A549 treated with CpdA at 1 μM for 4 hours (cell line): ENCODE measurements at places on chromosomes 3 and 15. TPM values are rescaled to one million over a fixed set of nuclear protein-coding genes. Genes with fewer than 3 reads are reported as not detected.

Gene DNAH12
- total RNA-seq, result 0.05 to 0.19 TPM (median 0.11 TPM) in 4 of 5 replicates, not detected in the other

Gene SLC2A2
- not detected in 5 replicates for total RNA-seq

Gene PLXNA1
- 18.4 to 25.3 TPM (median 21.6 TPM) in 5 replicates for total RNA-seq

Gene ZPLD1
- 0.02 TPM in 1 of 5 replicates, not detected in the others for total RNA-seq

Gene ZBTB47
- 4.7 to 7.5 TPM (median 5.9 TPM) in 5 replicates for total RNA-seq

Gene SLC41A3
- 22.9 to 24.5 TPM (median 24.0 TPM) in 5 replicates for total RNA-seq

Gene INSYN1
- total RNA-seq, result 1.7 to 2.3 TPM (median 2.1 TPM) in 5 replicates

Gene SKOR1
- total RNA-seq, result 0.03 TPM in 2 of 5 replicates, not detected in the others

Gene GPR156
- 0.34 to 1.2 TPM (median 0.48 TPM) in 5 replicates for total RNA-seq

Gene SLC28A2
- not detected in 5 replicates for total RNA-seq

Gene SLC6A1
- 0.02 TPM in 1 of 5 replicates, not detected in the others for total RNA-seq

Gene ZWILCH
- total RNA-seq, result 37.8 to 41.9 TPM (median 40.1 TPM) in 5 replicates

Gene MNS1
- 2.7 to 3.4 TPM (median 3.1 TPM) in 5 replicates for total RNA-seq

Gene SNTN
- total RNA-seq, result not detected in 5 replicates

Gene LSG1
- 33.4 to 35.7 TPM (median 33.9 TPM) in 5 replicates for total RNA-seq

Gene ISLR
- total RNA-seq, result 0.14 to 0.44 TPM (median 0.38 TPM) in 5 replicates

Gene ITPKA
- 1.2 to 2.0 TPM (median 1.7 TPM) in 5 replicates for total RNA-seq

Gene ADAMTSL3
- total RNA-seq, result 0.43 to 0.78 TPM (median 0.51 TPM) in 5 replicates

Gene PRKAR2A
- total RNA-seq, result 15.5 to 19.3 TPM (median 17.9 TPM) in 5 replicates

Gene CCRL2
- 0.13 to 0.26 TPM (median 0.22 TPM) in 4 of 5 replicates, not detected in the other for total RNA-seq

Gene GOLGA8T
- total RNA-seq, result 0.90 to 1.6 TPM (median 1.4 TPM) in 5 replicates

Gene LMLN
- 1.7 to 2.6 TPM (median 2.3 TPM) in 5 replicates for total RNA-seq

Gene IL17RE
- 0.87 to 1.3 TPM (median 1.0 TPM) in 5 replicates for total RNA-seq

Gene GATA2
- 4.1 to 5.5 TPM (median 5.5 TPM) in 5 replicates for total RNA-seq

Gene IQCF5
- total RNA-seq, result not detected in 5 replicates

Gene SQOR
- 64.4 to 68.6 TPM (median 66.5 TPM) in 5 replicates for total RNA-seq

Gene GOLGA8N
- 0.96 to 1.4 TPM (median 1.2 TPM) in 5 replicates for total RNA-seq

Gene AP4E1
- total RNA-seq, result 7.1 to 10.7 TPM (median 7.8 TPM) in 5 replicates

Gene TPRG1
- 0.21 to 0.40 TPM (median 0.34 TPM) in 4 of 5 replicates, not detected in the other for total RNA-seq

Gene THUMPD3
- total RNA-seq, result 53.6 to 62.9 TPM (median 56.8 TPM) in 5 replicates

Gene GUCA1C
- total RNA-seq, result not detected in 5 replicates

Gene PIERCE2
- 3.0 to 5.4 TPM (median 3.8 TPM) in 5 replicates for total RNA-seq

Gene PLSCR2
- not detected in 5 replicates for total RNA-seq

Gene COL6A6
- not detected in 5 replicates for total RNA-seq

Gene ZIC4
- total RNA-seq, result not detected in 5 replicates

Gene ACP3
- 0.09 TPM in 1 of 5 replicates, not detected in the others for total RNA-seq

Gene COL7A1
- total RNA-seq, result 152 to 242 TPM (median 215 TPM) in 5 replicates

Gene RARRES1
- total RNA-seq, result 7.2 to 11.1 TPM (median 9.1 TPM) in 5 replicates

Gene IMPG2
- total RNA-seq, result 0.01 to 0.02 TPM in 2 of 5 replicates, not detected in the others

Gene TRH
- total RNA-seq, result not detected in 5 replicates

Gene CADM2
- total RNA-seq, result 0.15 to 0.26 TPM (median 0.23 TPM) in 3 of 5 replicates, not detected in the others

Gene CLDN18
- total RNA-seq, result not detected in 5 replicates

Gene CTXND1
- 0.01 TPM in 1 of 5 replicates, not detected in the others for total RNA-seq

Gene MAGI1
- 3.8 to 4.5 TPM (median 4.1 TPM) in 5 replicates for total RNA-seq
